ENCODE measurements at places on chromosomes 7 and 10.

DNA sequence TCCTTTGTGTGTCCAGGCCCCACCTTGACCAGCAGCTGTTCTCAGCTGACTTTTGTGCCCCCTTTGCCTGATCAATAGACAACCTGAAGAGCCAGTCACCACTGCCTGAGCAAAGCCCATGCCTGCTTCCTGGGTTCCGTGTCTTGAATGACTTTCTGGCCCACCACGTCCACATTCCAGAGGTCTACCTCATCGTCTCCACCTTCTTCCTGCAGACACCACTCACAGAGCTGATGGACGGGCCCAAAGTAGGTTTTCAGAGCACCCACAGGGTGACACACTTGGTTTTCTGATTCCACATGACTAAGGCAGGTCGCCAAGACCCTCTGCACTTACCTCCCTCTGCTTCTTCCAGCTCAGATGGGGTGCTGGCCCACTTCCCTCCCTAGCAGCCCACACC is 126.8 kb downstream of the WDFY4 start:
- DNase-seq = no peak

- DNase-seq = no peak
These were observed 588.0 kb upstream of the LRRN3 start for GRCh38 chr7:110502888-110503465.

GRCh38 chr7:133275446-133276095 is 22.7 kb downstream of the EXOC4 start:
- DNase-seq = no peak

- no peak for DNase-seq
These were observed 428.3 kb downstream of the TNS3 start for GRCh38 chr7:47153576-47153975.

GRCh38 chr10:70472799-70473454 is 5.6 kb upstream of the PALD1 start:
- no peak for DNase-seq

GRCh38 chr7:47907981-47908616 is 40.2 kb downstream of the PKD1L1 start:
- DNase-seq = no peak

- DNase-seq = no peak
These were observed 28.8 kb upstream of the HECTD2 start for GRCh38 chr10:91381257-91381891.

GRCh38 chr7:123615344-123615743 is 13.7 kb downstream of the ASB15 start:
- DNase-seq = no peak

- DNase-seq = no peak
These were observed 212.3 kb downstream of the DKK1 start for GRCh38 chr10:52526251-52526823.

- DNase-seq = no peak
These were observed 763.7 kb upstream of the POM121L12 start for GRCh38 chr7:52271703-52272102.

GRCh38 chr10:114851336-114851735 is 29.8 kb downstream of the FHIP2A start:
- no peak for DNase-seq

DNA sequence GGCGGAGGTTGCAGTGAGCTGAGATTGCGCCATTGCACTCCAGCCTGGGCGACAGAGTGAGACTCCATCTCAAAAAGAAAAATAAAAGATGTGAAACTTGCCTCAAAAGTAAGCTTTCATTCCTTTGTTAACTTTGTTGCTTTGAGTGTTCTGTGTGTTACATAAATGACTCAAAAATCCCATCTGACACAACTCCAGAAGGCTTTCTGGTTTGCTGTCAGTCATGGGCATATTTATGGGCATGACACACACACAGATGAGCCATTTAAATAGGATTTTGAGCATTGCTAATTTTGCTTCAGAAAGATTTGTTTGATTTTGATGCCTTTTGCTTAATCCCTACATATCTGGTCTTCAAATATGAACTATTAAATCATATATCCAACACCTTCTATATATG is 82.6 kb downstream of the CACNB2 start:
- DNase-seq = no peak

GRCh38 chr10:124743191-124744101 is 732 bp downstream of the FAM53B start:
- no peak for DNase-seq

- DNase-seq = no peak
These were observed 8.2 kb downstream of the MINDY3 start for GRCh38 chr10:15852111-15852557.

GRCh38 chr7:66138994-66139752 is 24.5 kb downstream of the CRCP start:
- DNase-seq = no peak

DNA sequence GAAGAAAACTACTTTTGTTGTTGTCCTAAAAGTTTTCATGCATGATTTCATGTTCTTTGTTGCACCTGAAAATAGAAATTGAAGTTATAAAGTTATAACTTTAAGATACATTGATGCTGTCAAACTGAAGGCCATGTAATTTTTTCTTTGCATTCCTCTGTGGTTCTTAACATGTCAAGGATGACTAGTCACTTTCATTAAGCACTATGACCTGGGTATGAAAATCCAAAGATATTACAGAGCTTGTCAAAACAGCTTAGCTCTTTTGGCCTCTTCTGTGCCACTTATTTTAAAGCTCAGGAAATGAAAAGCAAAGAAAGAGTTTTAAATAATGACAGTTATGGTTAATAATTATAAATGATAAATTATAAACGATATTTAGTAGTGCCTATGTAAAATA is 241.6 kb upstream of the CACNA2D1 start:
- no peak for DNase-seq

GRCh38 chr10:6516929-6517284 is 63.2 kb downstream of the PRKCQ start:
- DNase-seq = no peak

DNA sequence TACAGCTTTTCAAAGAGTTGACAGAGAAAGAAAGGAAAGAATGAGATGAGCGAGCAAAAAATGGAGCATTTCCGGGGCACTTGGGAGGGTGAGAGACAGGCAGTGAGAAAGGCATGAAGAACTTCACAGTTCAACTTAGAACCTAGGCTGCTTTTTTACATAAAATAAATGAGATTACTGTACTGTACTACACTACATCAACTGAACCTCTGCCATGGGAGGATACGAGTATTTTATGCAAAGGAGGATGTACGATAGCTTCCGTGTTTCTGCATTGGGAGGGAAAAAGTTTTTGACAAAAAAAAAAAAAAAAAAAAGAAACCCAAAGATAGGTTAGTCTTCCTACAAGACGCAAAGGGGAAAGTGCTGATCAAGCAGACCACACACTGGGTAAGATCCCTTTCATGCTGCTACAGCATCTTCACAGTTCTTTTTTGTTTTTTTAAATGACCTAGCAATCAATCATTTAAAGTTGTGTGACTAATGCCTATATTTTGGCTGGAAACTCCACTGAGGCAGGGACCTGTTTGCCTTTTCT is 88.0 kb downstream of the RAPGEF5 start:
- DNase-seq = no peak

GRCh38 chr10:31549896-31550295 is 230.9 kb downstream of the ZEB1 start:
- no peak for DNase-seq

GRCh38 chr7:28409716-28410627 is 2.3 kb upstream of the CREB5 start:
- no peak for DNase-seq

DNA sequence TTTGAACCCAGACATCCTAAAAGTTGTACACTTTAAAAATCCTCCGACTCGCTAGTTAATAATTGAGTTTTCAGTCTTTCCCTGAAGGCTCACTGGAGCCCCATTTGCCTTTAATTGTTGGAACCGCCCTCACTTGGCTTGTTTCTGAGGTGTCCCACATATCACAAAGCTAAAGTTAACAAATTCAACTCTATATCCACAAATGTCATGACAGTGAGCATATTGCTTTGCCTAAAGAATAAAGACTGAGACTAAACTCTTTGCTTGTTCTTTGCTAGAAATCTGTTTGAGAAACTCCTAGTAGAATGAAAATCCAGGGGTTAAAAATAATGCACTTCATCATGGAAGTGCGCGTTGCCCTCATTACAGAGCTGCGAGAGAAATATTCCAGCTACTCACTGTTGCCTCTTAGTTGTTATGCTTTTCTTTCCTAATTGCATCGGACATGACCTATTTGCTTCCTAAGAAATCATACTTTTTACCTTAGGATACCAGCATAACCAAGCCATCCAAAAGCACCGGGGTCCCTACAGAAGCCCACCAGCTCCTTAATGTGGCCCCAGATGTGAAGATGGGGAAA is 752 bp downstream of the THSD7A start:
- DNase-seq = no peak

DNA sequence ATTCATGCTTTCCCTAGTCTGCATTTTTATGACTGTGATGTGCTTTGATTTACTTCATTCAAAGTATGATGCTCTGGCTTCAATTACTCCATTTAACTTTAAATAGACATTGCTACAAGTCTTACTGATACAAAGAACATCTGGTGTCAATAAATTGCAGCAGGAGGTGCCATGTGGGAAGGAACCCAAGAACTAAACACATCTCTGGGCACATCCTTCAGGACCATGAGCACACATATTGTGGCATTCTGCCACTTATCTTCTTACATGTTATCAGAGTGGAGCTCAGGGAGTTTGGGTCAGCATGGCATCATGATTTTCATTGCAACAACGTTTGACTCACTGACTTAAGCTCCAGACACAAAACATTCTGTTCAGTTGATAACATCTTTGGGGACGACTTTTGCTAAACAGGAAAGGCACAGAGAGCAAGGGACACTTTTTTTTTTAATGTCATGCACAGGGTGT is 227.0 kb downstream of the DKK1 start:
- no peak for DNase-seq

- DNase-seq = no peak
These were observed 125.8 kb downstream of the ICA1 start for GRCh38 chr7:8136051-8136730.

DNA sequence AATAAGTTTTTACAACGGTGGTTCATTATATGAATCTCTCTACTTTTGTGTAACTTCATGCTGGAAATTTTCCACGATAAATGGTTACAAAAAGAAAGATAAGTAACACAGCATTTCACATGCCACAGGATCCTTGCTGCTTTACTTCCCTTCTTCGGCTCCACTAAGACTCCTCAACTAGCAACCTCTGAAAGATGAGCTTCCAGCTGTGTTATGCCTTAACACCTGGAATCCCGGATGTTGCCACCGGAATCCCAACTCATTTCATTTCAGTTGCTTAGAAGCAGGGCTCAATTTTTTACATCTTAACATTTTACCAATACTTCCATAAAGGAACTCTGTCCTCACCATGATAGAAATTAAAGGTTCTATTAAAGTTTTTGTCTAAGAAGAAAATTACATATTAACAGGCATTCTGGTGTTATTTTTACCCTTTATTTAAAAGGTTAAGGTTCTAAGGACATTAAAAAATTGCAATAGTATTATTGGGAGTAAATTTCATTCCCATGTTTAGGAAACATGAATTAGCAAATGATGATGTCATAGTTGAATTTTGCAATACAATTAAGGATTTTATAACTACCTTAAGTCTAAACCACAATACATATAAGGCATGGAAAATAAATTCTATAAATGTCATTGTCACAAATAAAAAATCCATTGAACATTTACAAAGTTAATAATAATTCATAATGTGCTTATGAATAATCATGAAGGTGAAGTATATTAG is 57.1 kb upstream of the IL6 start:
- no peak for DNase-seq

GRCh38 chr10:51384971-51385370 is 310.7 kb downstream of the PRKG1 start:
- DNase-seq = no peak

- no peak for DNase-seq
These were observed 50.6 kb downstream of the KIAA1217 start for GRCh38 chr10:24259365-24260130.

DNA sequence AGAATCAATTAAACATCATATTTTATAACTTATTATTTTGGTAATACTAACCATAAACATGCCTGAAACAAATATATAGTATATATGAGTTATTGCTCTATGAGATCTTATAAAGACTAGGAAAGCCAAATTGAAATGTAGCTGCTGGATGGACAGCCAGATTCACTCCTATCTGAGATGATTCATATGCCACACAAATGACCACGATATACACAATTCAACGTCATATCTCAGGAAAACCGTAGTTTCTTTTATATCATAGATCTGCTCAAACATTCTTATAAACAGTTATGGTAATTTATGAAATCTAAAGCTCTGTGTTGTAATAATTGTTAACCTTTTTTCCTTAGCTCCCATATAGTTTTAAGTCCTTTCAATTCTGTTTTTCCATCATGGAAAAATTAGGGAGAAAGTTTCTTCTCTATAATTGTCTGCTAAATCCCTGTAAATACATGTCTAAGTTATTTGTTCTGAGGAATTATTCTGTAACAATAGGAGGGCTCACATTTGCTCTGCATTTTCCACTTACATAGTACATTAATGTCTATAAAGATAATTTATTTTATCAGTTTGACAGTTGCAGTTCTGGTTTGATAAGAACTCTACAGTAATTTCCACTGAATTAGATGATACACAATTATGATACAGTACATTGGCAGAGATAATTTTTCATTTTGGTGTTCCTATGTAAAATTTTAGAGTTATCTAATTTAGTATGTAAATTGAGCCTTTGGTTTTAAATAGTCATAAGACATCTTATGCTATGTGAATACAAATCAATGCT is 42.7 kb downstream of the GNAT3 start:
- DNase-seq = no peak

- no peak for DNase-seq
These were observed 47.5 kb downstream of the JAKMIP3 start for GRCh38 chr10:132113206-132113605.

DNA sequence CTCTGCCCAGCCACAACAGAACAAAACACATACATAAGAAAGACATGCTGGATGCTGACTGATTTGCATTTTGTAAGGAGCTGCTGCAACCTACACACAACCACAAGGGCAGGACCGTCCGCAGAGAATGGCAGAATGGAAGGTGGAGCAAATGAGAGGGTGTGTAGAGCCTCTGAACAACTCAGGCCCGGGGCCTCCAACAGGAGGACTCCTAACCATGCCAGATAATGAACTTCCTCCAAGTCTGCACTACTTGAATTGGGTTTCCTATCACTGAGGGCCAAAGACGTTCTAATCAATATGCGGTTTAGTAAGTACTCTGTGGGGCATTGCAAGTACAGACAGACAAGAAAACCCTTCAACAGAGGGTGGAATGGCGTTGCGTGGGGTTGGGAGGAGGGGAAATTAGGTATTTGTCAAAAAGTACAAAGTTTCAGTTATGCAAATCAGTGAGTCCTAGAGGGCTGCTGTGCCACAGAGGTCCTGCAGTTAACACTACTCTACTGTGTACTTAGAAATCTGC is 14.6 kb downstream of the VOPP1 start:
- DNase-seq = no peak

GRCh38 chr7:40162516-40162915 is 27.7 kb downstream of the SUGCT start:
- DNase-seq = no peak

All from stimulated activated CD4-positive, alpha-beta T cell treated with anti-CD3 and anti-CD28 coated beads, Interleukin-1b, Interleukin-23, amount 100 ng/mL, for 1 hour (primary cell).